ENCODE measurements at places on chromosomes 6 and 20.

DNA sequence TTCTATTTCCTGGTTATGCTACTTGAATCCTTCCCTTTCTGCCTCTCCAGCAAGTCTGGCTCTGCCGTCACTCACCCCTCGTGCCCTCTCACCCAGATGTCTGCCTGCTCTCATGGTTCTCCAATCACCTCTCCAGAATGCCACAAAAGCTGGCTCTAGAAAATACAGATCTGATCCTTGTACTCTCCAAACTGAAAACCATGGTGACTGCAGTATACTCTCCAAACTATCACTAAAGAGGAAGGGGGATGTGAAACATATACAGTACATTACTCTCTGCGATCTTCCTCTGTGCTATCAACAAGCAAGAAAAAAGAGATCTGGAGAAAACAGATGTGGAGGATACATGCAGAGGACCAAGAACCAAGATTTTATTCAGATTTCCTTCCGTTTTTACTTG, 91.1 kb downstream of the ATXN1 start:
- DNase-seq = no peak

GRCh38 chr20:513429-513828, 30.2 kb downstream of the CSNK2A1 start:
- no peak for DNase-seq

DNA sequence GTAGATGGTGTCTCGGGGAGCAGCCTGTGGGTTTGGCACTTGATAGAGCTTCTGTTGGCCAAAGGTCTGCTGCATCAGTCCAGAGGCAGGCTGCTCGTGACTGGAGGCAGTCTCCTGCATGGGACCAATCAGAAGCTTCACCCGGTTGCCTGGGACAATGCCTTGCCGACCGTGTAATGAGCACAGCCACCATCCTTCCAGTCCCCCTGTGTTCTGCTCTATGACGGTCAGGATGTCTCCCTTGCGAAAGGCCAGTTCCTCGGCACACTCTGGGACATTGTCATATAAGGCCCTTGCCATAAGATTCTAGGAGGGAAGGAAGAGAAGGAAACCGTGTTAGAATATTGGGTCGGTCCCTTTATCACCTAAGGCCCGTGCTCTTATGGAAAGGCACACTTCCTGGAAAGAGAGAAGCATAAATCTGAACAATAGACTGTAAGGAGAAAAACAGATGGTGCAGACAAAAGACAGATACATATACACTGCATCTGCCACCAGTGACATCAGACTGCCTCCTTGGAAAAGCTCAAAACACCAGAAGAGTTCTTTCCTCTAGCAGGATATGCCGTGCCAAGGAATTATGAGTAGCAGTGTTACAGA, 18.9 kb downstream of the NEDD9 start:
- DNase-seq = peak; percentile 27

- no peak for DNase-seq
These were observed 150.8 kb downstream of the TMEM200A start for GRCh38 chr6:130516604-130517003.

GRCh38 chr6:134676307-134677281, 273.3 kb downstream of the ALDH8A1 start:
- DNase-seq = peak; percentile 13

DNA sequence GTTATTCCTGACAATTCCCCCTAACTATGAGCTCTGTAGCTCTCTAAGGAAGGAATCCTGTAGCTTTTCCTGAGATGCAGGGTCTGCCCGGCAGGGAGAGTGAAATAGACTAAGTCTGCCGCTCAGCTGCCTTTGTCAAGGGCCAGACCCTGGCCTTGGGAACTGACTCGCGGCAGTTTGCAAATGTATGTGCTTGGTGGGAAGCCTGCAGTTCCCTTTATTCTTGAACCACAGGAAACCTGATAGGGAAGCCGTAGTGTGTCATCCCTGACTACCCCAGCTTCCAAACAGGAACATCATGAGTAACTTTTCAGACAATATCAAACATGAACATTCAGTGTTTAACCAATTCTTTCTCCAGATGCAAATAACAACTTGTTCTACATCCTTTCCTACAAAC, 78.7 kb upstream of the IFNGR1 start:
- DNase-seq = no peak

DNA sequence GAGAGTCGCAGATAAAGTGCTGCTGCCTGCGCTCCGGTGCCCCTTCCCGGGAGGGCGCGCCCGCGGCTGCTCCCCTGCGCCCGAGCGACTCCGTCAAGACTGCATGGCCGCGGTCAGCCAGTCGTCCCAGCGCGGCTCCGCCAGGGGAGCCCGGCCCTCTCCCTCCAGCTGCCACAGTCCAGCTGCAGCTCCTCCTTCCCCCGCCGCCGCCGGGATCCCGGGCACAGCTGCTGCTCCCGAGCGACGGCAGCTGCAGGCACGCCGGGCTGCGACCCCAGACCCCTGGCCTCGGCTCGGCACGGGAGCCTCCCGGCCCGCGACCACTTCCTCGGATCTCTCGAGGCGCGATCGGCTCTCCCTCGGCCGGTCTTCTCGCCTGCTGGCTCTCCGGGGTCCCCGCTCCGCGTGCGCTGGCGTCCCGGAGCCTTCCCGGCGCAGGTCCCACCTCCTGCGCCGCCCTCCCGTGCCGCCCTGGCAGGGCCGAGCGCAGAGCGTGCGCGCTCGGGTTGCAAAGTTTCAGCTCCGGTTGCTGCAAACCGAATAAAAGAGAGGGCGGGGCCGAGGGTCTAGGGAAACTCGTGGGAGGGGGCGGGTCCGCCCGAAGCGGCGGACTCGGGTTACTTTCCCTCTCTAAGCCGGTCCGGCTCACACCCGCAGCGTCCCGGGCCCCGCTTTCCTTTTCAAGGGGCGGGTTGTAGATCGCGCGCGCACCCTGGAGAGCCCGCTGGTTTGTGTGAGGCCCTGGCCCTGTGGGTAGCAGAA, at the start of gene CNKSR3:
CNKSR3 (minus strand) TSS at position 542 of the 762 bp plus-strand sequence. CDS start 571 bp downstream, outside the sequence.
- DNase-seq = peak; percentile 45

Measured in NCI-H2171 (cell line).